ENCODE measurements at places on chromosomes 7 and 10.
A peak's percentile ranks its signal among the peaks of the same experiment; 100 is the strongest.

DNA sequence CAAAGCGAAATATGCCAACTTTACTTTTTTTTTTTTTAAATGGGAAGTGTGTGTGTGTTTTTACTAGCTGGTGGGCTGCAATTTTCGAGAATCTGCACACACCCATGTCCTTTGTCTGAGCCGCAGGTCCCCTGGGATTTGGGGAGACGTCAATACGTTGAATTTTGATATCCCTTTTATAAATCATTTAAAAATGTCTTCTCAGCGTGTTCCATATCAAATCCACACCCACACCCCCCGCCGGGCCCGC lies 404 bp upstream of the FMC1 start:
- DNase-seq = no peak

DNA sequence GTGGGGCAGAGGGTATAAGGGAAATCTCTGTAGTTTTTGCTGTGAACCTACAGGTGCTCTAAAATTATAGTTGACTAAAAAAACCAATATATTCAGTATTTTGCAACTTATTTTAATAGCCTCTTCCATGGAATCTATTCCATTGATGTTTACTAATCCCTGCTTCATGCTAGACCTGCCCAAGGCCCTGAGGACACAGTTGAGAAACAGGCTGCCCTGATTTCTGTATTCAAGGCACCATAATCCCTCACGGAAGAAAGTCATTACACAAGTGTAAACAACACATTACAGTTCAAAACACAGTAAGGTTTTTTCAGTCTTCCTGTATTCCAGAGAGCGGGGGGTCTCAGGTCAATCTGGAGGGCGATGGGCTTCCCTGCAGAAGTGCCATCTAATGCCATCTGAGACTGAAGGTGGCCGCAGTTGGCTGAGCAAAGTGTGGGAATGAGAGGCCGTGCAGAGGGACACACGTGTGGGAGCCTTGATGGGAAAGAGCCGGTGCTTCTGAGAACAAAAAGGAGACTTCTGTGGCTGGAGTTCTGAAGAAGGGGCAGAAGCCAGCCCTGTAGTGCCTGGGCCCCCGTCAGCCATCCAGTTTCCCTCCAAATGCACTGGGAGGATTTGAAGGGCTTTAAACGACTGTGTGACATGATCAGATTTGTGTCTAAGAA lies 146.9 kb downstream of the PTPN20 start:
- DNase-seq = no peak

DNA sequence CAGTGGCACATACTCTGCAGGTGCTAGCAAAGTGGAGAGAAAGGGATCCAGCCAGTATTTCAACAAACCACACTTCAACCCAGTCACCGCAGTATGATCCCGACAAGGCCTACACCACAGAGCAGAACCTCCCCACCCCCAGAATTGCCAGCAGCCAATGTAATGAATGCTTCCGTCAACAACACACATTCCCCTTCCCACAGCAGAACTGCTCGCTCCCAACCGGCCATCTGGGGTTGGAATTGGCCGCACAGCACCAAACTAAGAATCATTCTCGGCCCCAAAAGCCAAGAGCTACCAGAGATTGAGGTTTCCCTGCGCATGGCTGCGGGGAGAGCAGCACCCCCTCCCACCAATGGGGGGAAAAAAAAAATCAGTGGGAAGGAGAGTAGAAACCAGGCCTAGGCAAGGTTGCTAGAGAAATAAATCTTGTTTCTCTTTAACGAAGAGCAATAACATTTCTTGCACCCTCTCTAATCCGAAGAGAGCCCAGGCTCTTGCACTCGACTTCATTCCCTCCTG lies 1.1 kb downstream of the WASL start:
- peak; percentile 88 for DNase-seq

DNA sequence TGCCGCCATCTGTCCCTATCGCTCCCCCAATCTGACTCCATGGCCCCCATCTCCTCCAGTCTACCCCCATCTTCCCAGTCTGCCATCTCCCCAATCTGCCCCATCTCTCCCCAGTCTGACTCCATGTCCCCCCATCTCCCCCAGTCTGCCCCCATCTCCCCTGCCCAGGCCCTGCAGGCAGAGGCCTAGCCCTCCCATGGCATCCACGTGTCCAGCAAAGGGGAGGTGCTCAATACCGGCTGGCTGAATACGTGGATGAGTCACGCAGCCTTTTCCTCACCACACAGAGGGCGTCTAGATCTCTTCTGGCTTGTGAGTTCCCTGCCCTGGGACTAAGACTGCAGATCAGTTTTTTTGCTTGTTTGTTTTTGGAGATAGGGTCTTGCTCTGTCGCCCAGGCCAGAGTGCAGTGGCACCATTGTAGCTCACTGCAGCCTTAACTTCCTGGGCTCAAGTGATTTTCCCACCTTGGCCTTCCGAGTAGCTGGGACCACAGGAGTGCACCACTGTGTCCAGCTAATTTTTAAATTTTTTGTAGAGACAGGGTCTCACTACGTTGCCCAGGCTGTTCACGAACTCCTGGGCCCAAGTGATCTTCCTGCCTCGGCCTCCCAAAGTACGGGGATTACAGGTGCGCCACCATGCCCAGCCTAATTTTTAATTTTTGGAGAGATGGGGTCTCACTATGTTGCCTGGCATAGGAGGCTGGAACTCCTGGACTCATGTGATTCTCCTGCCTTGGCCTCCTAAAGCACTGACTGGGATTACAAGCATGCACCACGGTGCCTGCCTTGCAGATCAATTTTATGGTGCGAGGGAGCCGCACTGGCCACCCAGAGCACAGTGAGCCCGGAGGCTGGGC lies 15.3 kb upstream of the GPR146 start:
- peak; percentile 82 for DNase-seq

GRCh38 chr7:47652591-47652990 lies 70.7 kb upstream of the TNS3 start:
- DNase-seq = no peak

DNA sequence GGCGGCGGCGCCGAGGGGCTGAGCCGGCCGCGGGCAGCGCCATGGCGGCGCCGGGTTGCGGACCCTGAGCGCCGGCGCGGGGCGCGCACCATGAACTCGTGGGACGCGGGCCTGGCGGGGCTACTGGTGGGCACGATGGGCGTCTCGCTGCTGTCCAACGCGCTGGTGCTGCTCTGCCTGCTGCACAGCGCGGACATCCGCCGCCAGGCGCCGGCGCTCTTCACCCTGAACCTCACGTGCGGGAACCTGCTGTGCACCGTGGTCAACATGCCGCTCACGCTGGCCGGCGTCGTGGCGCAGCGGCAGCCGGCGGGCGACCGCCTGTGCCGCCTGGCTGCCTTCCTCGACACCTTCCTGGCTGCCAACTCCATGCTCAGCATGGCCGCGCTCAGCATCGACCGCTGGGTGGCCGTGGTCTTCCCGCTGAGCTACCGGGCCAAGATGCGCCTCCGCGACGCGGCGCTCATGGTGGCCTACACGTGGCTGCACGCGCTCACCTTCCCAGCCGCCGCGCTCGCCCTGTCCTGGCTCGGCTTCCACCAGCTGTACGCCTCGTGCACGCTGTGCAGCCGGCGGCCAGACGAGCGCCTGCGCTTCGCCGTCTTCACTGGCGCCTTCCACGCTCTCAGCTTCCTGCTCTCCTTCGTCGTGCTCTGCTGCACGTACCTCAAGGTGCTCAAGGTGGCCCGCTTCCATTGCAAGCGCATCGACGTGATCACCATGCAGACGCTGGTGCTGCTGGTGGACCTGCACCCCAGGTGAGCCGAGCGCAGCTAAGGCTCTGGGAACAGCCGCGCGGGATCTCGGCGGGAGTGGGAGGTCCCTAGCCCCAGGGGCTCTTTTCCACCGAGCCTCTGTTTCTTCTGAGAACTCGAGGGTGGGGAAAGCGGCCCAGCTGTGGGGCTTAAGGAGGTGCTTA lies at the start of gene GPR26:
GPR26 (plus strand) TSS at position 38 of the 919 bp plus-strand sequence; CDS start at position 91, 53 bp downstream.
- no peak for DNase-seq

- no peak for DNase-seq
Observed at GRCh38 chr7:36985866-36986400, 261.6 kb upstream of the AOAH start.

DNA sequence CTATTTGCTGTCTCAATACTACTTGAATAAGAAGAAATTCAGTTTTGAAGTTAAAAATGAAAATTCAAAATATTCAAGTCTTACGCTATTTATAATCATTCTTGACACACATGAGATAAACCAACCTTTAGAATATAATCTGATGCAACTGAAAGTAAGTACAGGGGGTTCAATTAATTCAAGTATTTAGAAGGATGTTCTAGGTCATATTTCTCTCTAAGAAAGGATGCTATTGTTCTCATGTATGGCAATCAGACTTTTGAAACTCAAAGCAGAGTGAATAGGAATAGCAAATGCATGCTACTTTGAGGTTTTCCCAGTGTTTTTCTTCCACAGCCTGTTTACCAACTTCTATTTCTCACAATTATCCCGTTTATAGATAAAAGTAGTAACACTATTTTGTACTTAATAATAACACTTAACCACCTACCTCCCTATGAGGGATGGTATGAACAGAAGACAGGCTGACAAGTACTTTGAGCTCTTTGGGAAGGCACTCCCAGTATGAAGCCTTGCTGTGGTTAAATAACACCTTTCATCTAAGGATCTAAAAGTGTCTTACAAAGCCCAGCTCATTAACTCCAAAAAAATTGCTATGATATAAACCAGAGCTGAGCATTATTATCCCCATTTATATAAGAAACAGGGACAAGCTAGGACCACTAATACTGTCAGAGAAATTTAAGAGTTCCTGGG lies 18.0 kb upstream of the SPOCK2 start:
- DNase-seq = no peak

DNA sequence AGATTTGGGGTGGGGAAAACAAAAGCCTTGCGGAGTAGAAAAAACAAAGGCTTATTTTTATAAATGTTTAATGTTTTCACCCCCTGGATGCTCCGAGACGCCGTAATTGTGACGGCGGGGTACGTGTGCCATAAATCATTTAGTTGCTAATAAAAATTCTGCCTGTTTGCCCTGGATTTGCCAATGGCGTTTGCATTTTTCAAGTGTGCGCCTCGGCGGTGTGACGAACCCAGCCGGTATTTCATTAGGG lies 2.5 kb upstream of the TNRC18 start:
- peak; percentile 66 for DNase-seq

GRCh38 chr10:110370006-110370405 lies 65.3 kb upstream of the SMNDC1 start:
- no peak for DNase-seq

- DNase-seq = peak; percentile 78
Observed at GRCh38 chr7:88243345-88243909, 23.6 kb upstream of the SRI start.

- no peak for DNase-seq
Observed at GRCh38 chr7:119996634-119997033, 276.3 kb upstream of the KCND2 start.

- DNase-seq = no peak
Observed at GRCh38 chr7:48782511-48782910, 141.8 kb upstream of the CDC14C start.

GRCh38 chr7:41508755-41509154 lies 194.1 kb downstream of the INHBA start:
- DNase-seq = no peak

- no peak for DNase-seq
Observed at GRCh38 chr10:2852574-2853323, 214.6 kb upstream of the PFKP start.

DNA sequence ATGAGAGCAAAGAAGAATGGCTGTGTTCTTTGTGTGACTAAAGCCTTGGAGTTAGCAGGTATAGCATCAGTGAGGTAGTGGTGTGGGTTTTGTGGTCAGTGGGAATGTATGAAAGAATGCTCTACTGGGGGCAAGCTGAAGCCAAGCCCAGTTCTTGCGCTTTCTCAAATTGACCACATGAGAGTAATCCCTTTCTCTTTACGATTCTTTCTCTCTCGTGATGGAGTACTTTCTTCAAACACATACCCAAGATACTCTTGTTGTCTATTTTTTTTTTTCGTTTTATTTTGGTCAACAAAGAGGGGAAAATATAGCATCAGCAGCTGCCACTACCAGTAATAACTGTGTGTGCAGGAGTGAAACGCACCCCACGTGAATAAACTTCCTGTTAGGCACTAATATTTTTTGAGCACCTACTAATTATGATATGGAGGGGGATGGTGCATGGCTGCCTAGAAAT lies 8.4 kb upstream of the PANK1 start:
- no peak for DNase-seq

DNA sequence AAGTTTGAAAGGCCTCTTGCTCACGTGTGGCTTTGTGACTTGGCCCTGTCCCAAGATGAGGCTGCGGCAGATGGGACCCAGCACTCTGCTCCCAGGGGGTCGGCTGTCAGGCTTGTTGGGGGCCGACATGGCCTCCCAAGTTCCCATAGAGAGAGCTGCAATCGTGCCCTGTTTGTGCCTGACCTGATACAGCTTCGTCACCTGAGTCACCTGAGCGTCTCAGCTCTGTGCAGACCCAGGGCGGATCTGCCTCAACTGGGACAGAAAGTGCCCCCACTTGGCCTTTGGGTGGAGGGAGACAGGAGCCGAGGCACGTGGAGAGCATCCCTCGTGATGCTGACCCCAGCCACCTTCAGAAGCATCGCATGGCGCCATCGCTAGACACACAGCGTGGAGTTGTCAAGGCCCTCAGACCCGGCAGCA lies 21.7 kb downstream of the PAPOLB start:
- no peak for DNase-seq

GRCh38 chr7:111527545-111527944 lies 34.7 kb downstream of the IMMP2L start:
- no peak for DNase-seq

DNA sequence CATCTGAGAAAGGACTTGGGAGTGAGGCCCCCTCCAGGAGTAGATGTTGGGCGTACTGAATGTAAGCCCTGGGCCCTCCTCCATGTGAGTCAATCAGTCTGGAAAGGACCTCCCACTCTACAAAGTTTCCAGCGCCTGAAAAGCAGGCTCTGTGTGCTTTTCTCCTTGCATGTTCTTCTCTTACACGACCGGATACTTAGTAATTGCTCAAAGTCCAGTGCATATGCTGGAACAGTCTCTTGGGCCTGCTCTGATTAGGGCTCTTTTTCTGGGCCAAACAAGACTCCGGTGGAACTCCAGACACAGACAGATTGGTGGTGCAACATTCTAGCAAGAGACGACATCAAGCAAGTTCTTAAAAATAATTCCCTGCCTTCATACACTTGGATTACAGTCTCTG lies 38.3 kb upstream of the RAPGEF5 start:
- no peak for DNase-seq

DNA sequence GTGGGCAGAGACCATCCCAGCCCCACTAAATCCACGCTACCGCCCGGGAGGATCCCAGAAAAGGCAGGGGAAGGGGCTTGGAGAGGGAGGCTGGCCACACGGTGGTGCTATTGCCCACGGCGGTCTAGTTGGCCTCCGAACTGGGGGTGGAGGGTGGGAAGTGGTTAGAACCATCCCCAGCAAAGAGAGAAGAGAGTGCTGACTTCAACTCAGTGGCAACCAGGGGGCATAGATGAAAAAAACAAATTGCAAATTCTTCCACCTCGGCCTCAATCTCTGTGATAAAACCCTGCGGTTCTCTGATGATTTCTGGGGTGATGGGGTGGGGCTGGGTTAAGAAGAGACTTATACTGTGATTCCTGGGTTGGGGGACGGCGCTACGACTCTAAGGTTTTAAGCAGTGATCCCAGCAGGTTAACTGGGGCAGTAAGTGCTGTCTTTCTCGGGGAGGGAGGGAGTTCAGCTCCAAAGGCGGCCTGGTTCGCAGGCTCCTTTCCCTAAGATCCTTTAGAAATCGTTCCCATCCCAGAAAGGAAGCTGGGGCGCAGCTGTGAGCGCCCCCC lies 154.5 kb upstream of the LYZL2 start:
- DNase-seq = peak; percentile 92

Measured in kidney (tissue), 22 donors.